SJSA1 (cell line): ENCODE measurements at places on chromosomes 1 and 21. TPM values are rescaled to one million over a fixed set of nuclear protein-coding genes. Genes with fewer than 3 reads are reported as not detected.
A peak's percentile ranks its signal among the peaks of the same experiment; 100 is the strongest.

Gene DDX59
- total RNA-seq, result 16.5 and 24.2 TPM in 2 replicates

Gene CREB3L4
- total RNA-seq, result 3.2 and 4.0 TPM in 2 replicates

Gene SPRR2F
- total RNA-seq, result not detected in 2 replicates

Gene CRNN
- 0.16 TPM in 1 of 2 replicates, not detected in the other for total RNA-seq

Gene NBPF11
- total RNA-seq, result 4.9 and 5.9 TPM in 2 replicates

- no peak for DNase-seq
- H3K27ac ChIP-seq, result peak overlapping the region; percentile 56
- H3K4me1 ChIP-seq, result peaks cover 31% of the 10 kb centered on the region
- H3K36me3 ChIP-seq, result no peaks in the 10 kb centered on the region
- H3K4me3 ChIP-seq, result no peak overlapping the region
Observed at GRCh38 chr1:221839321-221839720, 97.4 kb upstream of the DUSP10 start.

GRCh38 chr1:206003854-206004800 lies 932 bp upstream of the RAB7B start:
- DNase-seq, result no peak
- no peak overlapping the region for H3K4me3 ChIP-seq
- no peak overlapping the region for H3K27ac ChIP-seq
- H3K36me3 ChIP-seq, result no peaks in the 10 kb centered on the region
- H3K4me1 ChIP-seq, result peaks cover 28% of the 10 kb centered on the region
- no peaks in the 10 kb centered on the region for H3K27me3 ChIP-seq

- DNase-seq, result no peak
- no peaks in the 10 kb centered on the region for H3K36me3 ChIP-seq
- no peak overlapping the region for H3K27ac ChIP-seq
- H3K4me3 ChIP-seq, result no peak overlapping the region
- no peaks in the 10 kb centered on the region for H3K4me1 ChIP-seq
Observed at GRCh38 chr1:13893409-13893821, 193.4 kb downstream of the PRDM2 start.

GRCh38 chr1:50527249-50527986 lies 104.2 kb upstream of the DMRTA2 start:
- H3K36me3 ChIP-seq, result peaks cover 11% of the 10 kb centered on the region; the same call in 1 of the 2 replicates
- peaks cover 15% of the 10 kb centered on the region for H3K4me1 ChIP-seq
- no peak for DNase-seq
- H3K27me3 ChIP-seq, result no peaks in the 10 kb centered on the region
- H3K4me3 ChIP-seq, result no peak overlapping the region

DNA sequence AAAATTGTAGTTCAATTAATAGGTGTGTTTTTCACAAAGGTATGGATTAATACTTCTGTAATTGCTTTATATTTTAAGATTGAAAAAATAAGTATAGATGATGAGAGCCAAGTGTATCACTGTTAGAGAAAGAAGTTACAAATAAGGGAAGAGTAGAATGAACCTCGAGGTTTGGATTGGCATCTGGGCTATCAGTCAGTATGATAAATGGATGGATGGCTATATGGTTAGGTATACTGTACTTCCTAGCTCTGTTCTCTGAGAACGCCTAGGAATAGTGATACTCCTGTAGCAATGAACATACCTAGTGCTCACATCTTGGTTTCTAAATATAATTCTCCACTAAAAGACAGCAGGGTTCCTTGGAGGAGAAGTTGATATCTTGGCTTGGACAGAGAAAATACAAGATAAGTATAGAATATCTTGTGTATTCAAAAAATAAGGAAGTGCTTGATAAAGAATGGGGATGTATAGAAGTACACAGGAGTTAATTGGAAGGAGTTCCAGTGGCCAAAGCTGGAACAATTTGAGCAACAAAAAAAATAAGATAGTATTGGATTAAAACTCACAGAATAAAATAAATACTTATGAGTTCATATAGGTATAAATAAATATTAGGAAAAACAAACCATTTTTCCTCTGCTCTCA lies 12.4 kb downstream of the IPO9 start:
- no peak for DNase-seq
- no peaks in the 10 kb centered on the region for H3K27me3 ChIP-seq

DNA sequence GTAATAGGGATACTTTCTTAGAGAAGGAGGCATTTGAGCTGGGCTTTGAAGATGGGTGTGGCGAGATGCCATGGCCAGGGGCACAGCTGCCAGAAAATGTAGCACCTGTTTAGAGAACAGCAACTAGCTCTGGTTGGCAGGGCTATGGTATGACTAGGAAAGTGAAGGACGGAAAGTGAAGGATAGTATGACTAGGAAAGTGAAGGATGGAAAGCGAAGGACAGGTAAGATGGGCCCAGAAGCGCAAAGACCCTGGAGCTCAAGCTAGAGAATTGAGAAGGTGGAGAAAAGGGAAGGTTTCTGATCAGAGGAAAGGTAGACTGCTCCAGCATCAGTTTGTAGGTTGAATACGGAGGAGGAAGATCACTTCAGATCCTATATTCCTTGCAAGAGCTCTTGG lies 205.4 kb downstream of the SLC35F3 start:
- H3K27me3 ChIP-seq, result peaks cover 8% of the 10 kb centered on the region
- no peaks in the 10 kb centered on the region for H3K4me1 ChIP-seq
- no peak for DNase-seq
- no peaks in the 10 kb centered on the region for H3K36me3 ChIP-seq
- no peak overlapping the region for H3K27ac ChIP-seq

DNA sequence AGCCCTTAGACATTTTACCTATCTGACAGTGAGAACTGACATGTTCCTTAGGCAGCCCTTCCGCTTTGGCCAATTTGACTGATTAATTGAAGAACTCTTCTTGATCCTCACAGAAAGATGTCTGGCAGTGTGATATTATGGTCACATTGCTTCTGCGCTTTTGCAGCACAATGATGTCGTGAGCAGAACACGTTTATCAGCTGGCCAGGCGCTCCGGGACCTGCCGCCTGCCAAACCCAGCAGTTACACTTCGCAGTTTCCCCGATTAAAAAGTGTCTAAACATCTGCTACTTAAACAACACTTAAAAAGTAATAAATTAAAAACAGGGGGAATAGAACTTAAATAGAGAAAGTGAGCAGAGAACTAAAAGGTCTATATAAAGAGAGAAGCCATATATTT lies 103.5 kb upstream of the ETS2 start:
- H3K27me3 ChIP-seq, result peaks cover 6% of the 10 kb centered on the region; the same call in 1 of the 2 replicates
- no peak for DNase-seq
- no peaks in the 10 kb centered on the region for H3K36me3 ChIP-seq

GRCh38 chr1:4597020-4597419 lies 57.4 kb upstream of the AJAP1 start:
- no peaks in the 10 kb centered on the region for H3K27me3 ChIP-seq
- no peaks in the 10 kb centered on the region for H3K4me1 ChIP-seq
- H3K36me3 ChIP-seq, result no peaks in the 10 kb centered on the region
- H3K27ac ChIP-seq, result no peak overlapping the region
- DNase-seq, result no peak

DNA sequence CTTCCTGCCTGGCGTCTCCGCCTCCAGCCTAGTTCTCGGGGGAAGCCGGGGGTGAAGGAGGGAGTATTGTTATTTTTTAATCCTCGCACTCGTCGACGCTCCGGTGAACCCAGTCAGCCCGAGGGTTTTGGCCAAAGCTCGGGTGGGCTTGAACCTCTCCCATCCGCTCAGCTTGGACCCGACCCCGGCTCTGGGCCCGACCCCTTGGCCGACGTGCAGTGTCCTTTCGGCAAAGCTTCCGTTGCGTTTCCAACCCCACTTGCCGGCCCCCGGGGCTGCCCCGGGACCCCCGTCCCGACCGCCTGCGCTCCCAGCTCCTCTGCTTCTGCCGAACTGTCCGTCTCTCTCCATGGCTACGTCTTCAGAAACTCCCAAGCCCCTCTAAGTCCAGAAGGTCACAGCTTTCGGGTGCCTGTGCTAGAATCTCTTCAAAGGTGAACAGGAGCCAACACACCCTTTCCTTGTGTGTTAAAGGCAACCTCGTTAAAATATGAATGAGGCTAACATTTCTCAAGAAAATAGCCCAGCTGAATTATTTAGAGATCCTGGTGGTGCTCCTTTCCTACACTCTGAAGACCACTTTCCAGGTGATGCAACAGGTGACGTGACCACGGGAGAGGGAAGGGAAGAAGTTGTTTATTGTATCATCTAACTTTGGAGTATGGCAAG lies 647 bp downstream of the DESI2 start:
- peaks cover 17% of the 10 kb centered on the region for H3K4me1 ChIP-seq
- H3K4me3 ChIP-seq, result peak overlapping the region; percentile 81
- H3K27ac ChIP-seq, result peak overlapping the region; percentile 72
- no peaks in the 10 kb centered on the region for H3K27me3 ChIP-seq
- peak; percentile 44 for DNase-seq
- H3K36me3 ChIP-seq, result peaks cover 24% of the 10 kb centered on the region

DNA sequence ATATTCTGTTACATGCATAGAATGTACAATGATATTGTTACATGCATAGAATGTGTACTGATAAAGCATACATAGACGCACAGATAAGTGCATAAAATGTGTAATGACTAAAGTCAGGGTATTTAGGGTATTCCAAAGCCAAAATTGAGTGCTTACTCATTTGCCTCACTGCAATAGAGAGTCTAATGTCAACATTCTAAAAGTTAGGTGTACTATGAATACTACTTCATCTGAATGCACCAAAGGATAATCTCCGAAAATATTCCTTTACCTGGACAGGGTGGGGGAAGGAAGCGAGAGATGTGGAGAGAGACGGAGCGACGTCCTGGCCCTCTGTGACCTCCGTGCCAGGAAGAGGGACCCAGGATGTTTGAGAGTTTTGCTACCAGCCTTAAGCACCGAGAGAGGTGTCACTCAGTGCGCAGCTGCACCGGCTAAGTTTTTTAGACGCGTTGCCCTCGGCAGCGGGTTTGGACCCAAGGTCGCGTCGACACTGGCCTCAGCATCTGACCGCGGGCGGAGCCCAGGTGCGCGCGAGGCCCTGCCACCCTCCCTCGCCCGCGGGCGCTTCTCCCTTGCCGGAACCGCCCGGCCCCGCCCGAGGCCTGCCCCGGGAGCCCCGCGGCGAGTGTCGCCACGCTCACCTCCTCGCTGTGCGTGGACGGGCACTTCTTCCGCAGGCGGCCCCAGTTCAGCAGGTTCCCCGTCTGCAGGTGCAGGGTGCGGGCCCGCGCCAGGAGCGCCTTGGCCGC lies 660 bp downstream of the GCLM start:
- DNase-seq, result no peak
- H3K4me3 ChIP-seq, result peak overlapping the region; percentile 90
- H3K27me3 ChIP-seq, result 0 out of 2 replicates have a peak, but pooled peaks cover 4% of the 10 kb centered on the region

DNA sequence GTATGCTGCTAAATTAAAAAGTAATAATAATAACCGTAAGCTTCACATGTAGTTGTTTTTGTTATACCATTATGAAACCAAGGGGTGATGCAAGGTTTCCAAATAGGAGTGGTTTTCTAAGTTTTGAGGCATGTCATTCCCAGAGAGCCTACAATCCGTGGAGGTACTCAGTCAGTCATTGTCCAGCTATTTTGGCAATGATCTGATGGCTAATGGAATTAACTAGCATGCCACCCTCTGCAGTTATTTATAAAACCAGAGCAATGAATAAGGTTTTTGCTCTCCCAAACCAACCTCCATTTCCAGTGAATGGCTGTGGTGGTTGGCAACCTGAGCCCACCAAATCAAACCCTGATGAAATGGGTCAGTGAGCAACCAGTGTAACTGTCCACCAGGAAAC lies 106.4 kb downstream of the TBX15 start:
- H3K27ac ChIP-seq, result no peak overlapping the region
- peaks cover 51% of the 10 kb centered on the region for H3K36me3 ChIP-seq
- no peaks in the 10 kb centered on the region for H3K4me1 ChIP-seq
- H3K4me3 ChIP-seq, result no peak overlapping the region
- DNase-seq, result no peak

- H3K4me1 ChIP-seq, result peaks cover 17% of the 10 kb centered on the region
- no peak overlapping the region for H3K4me3 ChIP-seq
- no peak overlapping the region for H3K27ac ChIP-seq
- no peaks in the 10 kb centered on the region for H3K36me3 ChIP-seq
- H3K27me3 ChIP-seq, result no peaks in the 10 kb centered on the region
Observed at GRCh38 chr1:228889289-228889688, 154.0 kb downstream of the RHOU start.

DNA sequence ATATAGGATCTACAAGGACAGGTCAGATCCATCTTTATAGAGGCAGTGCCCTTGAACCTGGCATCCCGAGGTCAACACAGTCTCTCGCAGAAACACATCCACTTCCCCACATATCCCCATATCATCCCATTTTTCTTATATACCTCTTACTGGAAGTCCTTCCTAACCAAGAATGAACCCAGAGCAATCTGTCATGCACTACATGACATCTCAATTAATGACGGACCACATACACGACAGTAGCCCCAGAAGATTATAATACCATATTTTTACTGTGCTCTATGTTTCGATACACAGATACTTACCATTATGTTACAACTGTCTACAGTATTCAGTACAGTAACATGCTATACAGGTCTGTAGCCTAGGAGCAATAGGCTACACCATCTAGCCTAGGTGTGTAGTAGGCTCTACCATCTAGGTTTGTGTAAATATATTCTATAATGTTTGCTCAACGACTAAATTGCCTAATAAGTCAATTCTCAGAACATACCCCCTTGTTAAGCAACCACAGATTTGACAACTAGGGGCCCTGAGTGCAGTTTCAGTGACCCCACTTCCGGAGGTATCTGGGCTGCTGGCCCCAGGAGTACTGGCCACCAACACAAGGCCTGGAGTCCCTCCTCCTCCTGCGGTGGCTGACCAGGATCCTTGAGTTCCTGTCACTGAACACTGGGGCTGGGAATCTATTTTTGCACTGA lies 28.1 kb downstream of the PTPN14 start:
- no peak overlapping the region for H3K4me3 ChIP-seq
- DNase-seq, result no peak
- H3K36me3 ChIP-seq, result peaks cover 3% of the 10 kb centered on the region; the same call in 1 of the 2 replicates
- H3K4me1 ChIP-seq, result peaks cover 43% of the 10 kb centered on the region
- no peak overlapping the region for H3K27ac ChIP-seq

DNA sequence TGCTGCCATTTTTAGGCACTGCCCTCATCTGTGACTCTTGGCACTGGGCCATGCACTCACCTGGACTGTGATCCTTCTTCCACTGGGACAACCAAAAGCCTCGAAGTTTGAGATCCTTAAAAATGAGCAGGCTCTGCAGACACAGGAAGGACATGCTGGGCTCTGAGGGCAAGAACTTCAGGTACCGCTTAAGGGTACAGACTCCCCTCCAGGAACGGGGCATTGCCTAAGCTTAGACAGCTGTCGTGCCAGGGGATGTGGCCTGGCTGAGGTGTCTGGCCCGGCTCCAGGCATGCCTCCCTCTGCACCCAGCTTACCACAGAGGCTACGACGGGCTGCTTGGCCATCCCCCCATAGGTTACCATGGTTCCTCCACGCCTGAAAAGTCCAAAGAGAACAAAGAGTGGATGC lies 14.2 kb upstream of the SRSF4 start:
- peaks cover 6% of the 10 kb centered on the region for H3K4me1 ChIP-seq
- no peak overlapping the region for H3K27ac ChIP-seq
- H3K36me3 ChIP-seq, result peaks cover 46% of the 10 kb centered on the region
- DNase-seq, result no peak
- H3K27me3 ChIP-seq, result no peaks in the 10 kb centered on the region
- H3K4me3 ChIP-seq, result no peak overlapping the region

DNA sequence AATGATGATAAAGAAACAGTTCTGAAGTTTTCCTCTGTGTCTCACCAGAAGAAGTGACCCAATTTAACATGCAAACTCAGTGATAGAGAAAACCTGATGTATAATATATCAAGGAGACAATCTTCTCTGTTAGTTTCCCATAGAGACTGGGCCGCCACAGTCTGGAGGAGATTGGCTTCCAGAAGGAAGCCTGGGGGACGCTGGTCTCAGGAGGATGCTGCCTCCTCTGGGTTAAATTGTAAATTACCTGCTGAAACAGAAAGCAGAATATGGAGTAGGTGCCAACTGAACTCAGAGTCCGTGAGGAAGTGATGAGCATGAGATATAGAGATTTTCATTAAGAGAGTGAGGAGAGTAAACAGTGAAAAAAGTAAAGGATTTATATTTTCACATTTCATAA lies 15.8 kb downstream of the OR14I1 start:
- no peak for DNase-seq
- H3K27ac ChIP-seq, result no peak overlapping the region
- no peaks in the 10 kb centered on the region for H3K36me3 ChIP-seq
- H3K27me3 ChIP-seq, result no peaks in the 10 kb centered on the region
- H3K4me1 ChIP-seq, result no peaks in the 10 kb centered on the region
